Activated naive CD4-positive, alpha-beta T cell treated with anti-CD3 and anti-CD28 coated beads for 36 hours (primary cell): ENCODE measurements at places on chromosomes 7 and 10. TPM values are rescaled to one million over a fixed set of nuclear protein-coding genes. Genes with fewer than 3 reads are reported as not detected.

DNA sequence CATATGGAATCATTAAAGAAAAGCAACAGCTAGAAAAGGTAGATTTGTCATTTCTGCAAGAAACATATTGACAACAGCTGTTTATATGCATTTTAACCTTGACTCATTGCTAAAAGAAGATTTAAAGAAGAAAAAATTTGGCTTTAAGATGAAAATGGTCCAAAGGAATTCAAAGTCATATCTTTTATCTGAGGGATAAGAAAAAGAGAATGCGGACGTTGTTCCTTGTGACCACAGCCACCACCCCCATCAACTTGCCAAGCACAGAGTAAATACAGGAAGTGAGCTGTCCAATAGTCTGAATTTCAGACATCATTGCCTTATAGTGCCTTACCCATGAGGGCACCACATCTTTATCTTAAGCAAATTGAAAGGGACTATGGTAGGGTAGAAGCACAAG is 7.3 kb upstream of the CRPPA start:
- H3K27me3 ChIP-seq = no peaks in the 10 kb centered on the region
- H3K4me3 ChIP-seq = no peak overlapping the region
- no peaks in the 10 kb centered on the region for H3K36me3 ChIP-seq
- no peaks in the 10 kb centered on the region for H3K4me1 ChIP-seq

DNA sequence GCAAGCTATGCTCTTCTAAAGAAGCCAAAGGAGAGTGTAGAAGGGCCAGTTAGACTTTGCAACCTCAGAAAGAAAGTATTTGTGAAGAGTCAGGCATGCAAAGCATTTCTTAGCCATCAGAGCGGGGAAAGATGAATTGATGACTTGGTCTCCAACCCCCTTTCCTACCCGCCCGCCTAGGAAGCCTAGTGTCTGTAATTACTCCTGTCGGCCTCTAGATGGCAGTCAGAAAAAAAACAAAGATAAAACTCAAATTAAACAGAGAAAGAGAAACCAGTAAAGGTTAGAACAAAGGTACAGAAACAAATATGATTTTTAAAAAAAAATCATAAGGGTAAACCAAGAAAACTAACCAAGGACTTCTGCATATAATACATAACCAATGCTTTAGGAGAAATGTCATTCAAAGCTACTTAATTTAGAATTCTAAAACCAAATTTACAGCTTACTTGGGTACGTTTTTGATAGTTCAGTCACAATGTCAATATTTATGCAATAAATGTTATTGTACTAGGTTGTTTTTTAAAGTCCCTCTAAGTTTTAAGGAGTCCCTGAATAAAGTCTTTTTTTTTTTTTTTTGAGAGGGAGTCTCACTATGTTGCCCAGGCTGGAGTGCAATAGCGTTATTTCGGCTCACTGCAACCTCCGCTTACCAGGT is 97.6 kb downstream of the LYZL1 start:
- peaks cover 4% of the 10 kb centered on the region for H3K27me3 ChIP-seq
- no peaks in the 10 kb centered on the region for H3K4me1 ChIP-seq
- H3K4me3 ChIP-seq = no peak overlapping the region
- peak; percentile 11 for DNase-seq
- no peaks in the 10 kb centered on the region for H3K36me3 ChIP-seq
- no peak overlapping the region for H3K27ac ChIP-seq

DNA sequence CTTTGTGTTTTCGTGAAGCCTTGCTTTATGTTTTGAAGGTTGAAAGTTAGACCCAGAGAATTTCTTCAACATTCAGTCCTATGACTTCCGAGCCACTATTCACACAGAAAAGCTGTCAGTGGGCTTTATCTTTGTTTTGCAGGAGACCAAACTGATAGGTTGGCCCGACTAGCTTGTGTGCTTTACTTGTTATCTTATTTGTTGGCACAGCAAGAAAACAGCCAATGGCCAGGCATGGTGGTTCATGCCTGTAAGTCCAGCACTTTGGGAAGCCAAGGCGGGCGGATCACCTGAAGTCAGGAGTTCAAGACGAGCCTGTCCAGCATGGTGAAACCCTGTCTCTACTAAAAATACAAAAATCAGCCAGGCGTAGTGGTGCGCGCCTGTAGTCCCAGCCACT is 16.0 kb upstream of the GDI2 start:
- no peak for DNase-seq
- no peaks in the 10 kb centered on the region for H3K4me1 ChIP-seq
- no peak overlapping the region for H3K4me3 ChIP-seq
- no peak overlapping the region for H3K27ac ChIP-seq
- no peaks in the 10 kb centered on the region for H3K36me3 ChIP-seq

ZNF786 gene
- 2.1 TPM for total RNA-seq

NPVF gene
- total RNA-seq = not detected

GHRHR gene
- not detected for total RNA-seq
